ENCODE measurements at places on chromosomes 5 and 9. TPM values are rescaled to one million over a fixed set of nuclear protein-coding genes. Genes with fewer than 3 reads are reported as not detected.

- no peak for DNase-seq
Observed at GRCh38 chr9:136052472-136052880, 42.6 kb downstream of the NACC2 start.

DNA sequence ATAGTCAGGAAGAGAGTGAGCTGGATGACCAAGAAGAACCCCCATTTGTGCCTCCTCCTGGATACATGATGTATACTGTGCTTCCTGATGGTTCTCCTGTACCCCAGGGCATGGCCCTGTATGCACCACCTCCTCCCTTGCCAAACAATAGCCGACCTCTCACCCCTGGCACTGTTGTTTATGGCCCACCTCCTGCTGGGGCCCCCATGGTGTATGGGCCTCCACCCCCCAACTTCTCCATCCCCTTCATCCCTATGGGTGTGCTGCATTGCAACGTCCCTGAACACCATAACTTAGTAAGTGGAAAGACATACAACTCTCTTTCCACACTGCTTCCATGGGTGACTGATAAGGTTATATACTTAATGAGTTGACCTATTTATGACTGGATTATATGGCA lies 51.5 kb downstream of the RAB14 start:
- no peak for DNase-seq

DNA sequence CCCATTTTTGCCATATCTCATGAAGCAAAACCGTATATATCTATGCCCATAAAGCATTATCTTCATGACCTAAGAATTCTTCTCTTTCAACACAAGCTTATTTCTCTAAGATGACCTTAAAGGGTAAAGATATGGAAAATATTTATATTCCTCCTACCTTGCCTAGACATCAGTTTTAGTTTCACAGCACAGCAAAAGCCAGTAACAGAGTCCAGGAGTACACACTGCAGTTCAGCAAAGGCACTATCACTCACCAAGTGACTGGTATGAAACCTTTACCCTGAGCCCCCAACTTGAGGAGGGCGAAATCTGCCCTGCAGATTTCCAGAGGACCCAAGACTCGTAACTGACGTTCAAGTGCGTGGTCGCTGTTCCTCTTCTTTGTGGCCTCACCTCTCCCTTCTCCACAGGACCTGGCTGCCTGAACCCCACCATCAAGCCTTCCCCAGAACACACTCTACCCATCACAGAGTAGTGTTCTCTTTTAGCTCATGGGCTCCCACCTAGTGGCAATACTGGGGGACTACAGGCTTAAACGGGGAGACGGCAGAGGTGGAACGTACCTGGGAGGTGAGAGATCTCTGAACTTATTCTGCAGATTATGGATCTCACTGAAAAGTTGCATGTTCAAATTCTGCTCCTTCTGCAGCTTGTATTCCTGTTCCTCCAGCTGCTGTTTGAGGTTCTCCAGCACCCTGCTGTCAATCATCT lies 141.0 kb downstream of the CDK5RAP2 start:
- no peak for DNase-seq

- no peak for DNase-seq
Observed at GRCh38 chr5:14683906-14684455, 19.5 kb downstream of the OTULIN start.

- DNase-seq = no peak
Observed at GRCh38 chr9:2679011-2679410, 38.3 kb upstream of the KCNV2 start.

GRCh38 chr9:122332083-122332482 lies 38.7 kb upstream of the PTGS1 start:
- no peak for DNase-seq

DNA sequence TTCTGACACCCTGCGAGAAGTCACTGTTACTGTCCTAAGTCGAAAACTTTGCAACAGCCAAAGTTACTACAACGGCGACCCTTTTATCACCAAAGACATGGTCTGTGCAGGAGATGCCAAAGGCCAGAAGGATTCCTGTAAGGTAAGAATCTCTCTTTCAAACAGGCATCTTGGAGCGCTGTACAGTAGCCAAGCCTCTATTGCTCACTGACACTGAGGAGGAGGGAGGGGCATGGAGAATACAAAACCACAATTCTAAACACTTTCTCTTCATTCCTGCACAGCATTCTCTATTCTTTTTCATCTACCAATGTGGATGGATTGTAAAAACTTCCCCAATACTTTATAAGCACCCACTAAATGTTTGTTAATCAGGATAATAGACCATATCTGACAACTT lies 7.4 kb downstream of the GZMK start:
- DNase-seq = no peak

GRCh38 chr9:120363697-120364096 lies 216.3 kb downstream of the CDK5RAP2 start:
- no peak for DNase-seq

DNA sequence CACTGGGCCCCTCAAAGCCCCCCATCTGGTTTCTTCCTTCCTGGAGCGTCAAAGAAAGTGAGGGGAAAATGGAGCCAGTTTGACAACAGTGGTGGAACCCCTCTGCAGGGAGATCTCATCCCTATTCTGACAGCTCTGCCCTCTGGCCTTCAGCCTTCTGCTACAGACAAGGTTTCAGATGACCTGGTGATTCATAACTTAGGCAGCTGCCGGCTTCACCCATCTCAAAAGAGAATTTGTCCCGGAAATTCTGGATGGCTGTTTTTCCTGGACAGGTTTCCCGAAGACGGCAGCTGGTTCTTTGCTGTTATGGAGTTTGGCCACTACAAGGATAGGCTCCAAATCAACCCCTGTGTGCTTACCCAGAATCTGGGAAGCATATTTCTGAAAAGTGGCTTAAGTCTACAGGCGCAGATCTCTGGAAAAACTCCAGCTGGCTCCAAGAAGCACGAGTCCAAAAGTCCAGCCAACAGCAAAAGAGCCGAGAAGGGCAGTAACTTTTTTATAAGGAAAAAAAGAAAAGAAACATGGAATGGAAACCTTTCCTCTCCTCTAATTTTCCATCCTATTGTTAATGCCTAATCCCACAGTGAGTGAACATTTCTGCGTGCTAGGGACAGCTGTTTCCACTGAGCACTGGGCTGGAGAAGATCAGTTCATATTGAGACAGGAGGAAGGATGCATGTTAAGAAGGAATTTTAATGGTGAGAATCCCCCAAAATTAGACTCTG lies 54.5 kb downstream of the ZNF366 start:
- peak; percentile 51 for DNase-seq

GRCh38 chr9:78676009-78676408 lies 379.1 kb downstream of the PSAT1 start:
- DNase-seq = no peak

DNA sequence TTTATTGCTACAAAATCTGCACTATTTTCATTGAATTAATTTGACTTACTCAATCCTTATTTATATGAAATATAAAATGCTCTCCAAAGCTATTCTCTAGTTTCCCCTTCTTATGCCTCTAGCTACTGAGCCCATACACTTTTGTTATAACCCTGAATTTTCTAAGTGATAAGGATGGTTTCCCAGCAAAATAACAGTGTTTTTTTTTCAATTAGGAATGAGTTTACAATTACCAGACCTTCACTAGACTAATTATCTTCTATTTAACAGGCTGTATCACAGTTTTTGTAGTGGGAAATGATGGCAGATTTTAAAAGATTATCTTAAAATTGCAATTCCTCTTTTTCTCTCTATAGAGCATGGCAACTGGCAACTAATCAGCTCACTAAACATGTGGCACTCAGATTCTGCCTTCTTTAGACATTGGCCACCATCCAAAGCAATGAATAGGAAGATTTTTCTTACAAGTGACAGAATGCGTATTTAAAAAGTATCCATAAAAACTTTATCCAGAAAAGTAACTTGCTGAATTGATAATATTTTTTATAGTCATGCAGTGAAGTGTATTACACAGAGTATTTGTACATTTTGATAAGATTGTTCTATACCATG lies 585.7 kb upstream of the ZNF608 start:
- no peak for DNase-seq

- no peak for DNase-seq
Observed at GRCh38 chr5:96922499-96923244, 13.2 kb upstream of the LNPEP start.

- no peak for DNase-seq
Observed at GRCh38 chr9:96219026-96219899, 82.7 kb downstream of the HSD17B3 start.

Gene IGIP
- 4.7 TPM for polyA plus RNA-seq

Gene IL3
- not detected for polyA plus RNA-seq

Gene HMCN2
- polyA plus RNA-seq = 0.45 TPM

Gene PCDHGA8
- 0.38 TPM for polyA plus RNA-seq

Gene GLRA1
- polyA plus RNA-seq = not detected

Gene SPATA31C1
- 0.11 TPM for polyA plus RNA-seq

Gene C5orf63
- polyA plus RNA-seq = 18.0 TPM

Gene EGR1
- 373 TPM for polyA plus RNA-seq

Gene PCDHA4
- 0.49 TPM for polyA plus RNA-seq

Data from left lung (tissue), 14 donors.